Keratinocyte (primary cell): ENCODE measurements at places on chromosomes 16 and 17. TPM values are rescaled to one million over a fixed set of nuclear protein-coding genes. Genes with fewer than 3 reads are reported as not detected.

The ACSM2B gene
- not detected in 3 replicates for polyA plus RNA-seq

The RGS11 gene
- polyA plus RNA-seq = 0.05 TPM in 2 of 3 replicates, not detected in the other

DNA sequence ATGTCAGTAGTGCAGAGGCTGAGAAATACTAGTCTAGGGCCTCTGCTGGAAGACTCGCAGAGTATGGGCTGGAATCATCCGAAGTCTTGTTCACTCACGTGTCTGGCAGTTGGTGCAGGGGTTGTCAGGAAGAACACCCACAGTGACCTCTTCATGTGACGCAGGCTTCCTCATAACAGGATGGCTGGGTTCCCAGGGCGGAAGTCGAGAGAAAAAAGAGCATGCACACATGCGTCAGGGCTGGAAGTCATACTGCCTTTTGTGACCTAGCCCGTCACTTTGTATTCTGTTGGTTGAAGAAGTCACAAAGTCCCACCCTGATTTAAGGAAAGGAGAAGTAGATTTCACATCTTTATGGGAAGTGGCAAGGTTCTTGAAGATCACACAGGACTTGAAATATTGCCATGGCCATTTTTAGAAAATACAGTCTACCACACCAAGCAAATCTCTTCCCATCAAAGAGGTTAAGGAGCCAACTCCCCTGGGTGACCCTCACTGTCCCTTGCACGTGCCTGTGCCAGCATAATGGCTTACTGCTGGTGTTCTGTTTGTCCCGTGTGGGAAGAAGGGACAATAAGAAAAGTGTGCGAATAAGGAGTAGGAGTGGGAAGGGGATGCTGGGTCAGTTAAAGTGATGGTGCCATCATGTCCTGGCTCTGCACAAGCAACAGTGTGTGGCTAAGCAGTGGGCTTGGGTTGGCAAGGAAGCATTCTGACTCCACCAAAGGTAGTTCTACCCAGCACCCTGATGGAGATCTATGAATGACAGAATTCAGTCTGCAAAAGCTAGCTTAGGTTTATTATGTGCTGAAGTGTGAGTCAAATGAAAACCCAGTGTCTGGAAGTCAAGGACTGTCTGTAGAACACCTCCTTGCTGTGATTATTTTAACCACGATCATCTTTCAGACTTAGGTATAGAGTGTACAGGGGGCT lies 28.1 kb downstream of the HEATR3 start:
- no peak for DNase-seq

DNA sequence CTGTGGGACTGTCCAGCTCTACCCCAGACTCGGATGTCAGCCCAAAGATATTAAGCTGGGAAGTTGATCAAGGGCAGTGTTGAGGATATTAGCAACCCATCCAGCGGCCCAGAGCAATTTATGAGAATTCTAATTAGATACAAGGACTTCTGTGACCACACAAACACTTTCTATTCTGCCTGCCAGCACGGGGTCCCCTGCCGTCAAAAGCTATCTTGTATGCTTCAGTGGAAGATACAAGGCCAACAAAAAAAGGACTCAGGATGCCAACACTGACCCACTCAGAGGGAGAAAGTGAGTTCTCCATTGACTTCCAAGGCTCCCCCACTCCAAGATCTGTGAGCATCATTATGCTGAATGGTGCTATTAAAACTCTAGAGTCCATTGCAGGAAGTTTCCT lies 390.7 kb downstream of the GRIN2A start:
- DNase-seq = no peak

GRCh38 chr17:77610972-77611521 lies 347.5 kb upstream of the TNRC6C start:
- no peak for DNase-seq

DNA sequence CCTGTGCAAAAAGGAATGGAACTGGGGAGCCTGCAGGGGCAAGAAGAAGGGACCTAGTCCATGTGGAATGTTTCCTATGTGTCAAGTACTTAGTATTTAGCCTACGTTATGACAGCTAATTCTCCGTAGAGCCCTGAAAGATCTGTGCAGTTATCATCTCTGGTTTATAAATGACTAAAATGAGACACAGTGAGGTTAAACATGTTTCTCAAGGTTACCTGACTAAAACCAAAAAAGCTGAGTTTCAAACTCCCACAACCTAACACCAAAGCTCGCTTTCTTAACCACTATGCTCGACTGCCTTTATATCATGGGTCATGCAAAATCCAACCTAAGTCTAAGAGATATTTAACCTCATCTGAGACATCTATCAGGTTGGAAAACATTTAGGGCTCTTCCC lies 53.3 kb upstream of the CCL2 start:
- DNase-seq = no peak

DNA sequence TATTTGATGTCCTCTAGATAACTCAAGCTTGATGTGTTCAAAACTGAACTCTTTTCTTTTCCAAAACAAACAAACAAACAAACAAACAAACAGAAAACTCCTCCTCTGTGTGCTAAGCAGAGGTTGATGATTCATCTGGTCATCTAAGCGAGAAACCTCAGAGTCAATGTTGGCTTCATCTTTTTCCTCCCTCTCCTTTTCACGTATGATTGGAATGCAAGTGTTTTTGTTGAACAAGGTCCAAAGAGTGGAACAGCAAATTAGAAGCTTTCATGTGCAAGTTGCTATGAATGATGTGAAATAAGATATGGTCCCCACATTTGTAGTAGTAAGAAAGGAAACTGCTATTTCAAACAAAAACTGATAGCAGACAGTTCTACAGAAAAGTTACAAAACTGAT lies 52.5 kb downstream of the TBX4 start:
- no peak for DNase-seq

DNA sequence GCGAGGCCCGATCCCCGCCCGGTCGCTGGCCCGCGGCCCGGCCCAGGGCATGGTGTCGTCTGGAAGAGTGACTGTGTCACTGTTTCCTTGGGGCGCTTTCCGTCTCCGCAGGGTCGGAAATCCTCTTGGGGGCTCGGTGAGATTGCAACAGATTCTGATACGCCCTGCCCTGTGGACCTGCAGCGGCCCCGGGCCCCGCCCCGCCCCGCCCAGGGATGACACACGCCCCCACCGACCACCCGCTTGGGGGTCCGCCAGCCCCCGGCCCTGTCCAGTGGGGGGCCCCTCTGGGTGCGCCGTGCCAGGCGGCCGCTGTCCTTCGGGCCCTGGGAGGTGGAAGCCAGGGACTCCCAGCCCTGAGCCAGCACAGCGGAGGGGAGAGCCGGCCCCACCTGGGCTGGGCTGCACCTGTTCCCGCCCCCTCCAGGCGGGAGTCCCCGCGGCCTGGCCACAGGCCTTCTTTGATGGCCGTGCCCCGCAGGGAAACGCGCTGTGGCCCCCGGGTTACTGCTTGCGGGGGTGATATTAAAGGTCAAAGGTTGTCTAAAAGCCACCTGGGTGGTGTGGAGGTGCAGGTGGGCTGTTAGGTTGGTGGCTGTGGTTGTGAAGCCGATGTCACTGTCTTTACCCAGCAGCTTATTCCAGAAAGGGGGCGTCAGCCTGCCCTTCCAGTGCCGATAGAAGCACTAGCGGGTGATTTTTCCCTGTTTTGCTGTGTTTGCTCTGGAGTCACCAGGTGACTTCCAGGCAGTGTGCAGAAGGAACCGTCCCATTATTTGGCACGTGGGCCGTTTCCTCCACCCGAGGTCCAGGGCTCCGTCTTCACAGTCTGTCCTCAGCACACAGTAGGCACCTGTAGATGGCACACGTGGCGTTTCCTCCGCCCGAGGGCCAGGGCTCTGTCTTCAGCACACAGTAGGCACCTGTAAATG lies 752 bp downstream of the TBC1D24 start:
- no peak for DNase-seq
